ENCODE measurements at places on chromosomes 7 and 10. TPM values are rescaled to one million over a fixed set of nuclear protein-coding genes. Genes with fewer than 3 reads are reported as not detected.

DNA sequence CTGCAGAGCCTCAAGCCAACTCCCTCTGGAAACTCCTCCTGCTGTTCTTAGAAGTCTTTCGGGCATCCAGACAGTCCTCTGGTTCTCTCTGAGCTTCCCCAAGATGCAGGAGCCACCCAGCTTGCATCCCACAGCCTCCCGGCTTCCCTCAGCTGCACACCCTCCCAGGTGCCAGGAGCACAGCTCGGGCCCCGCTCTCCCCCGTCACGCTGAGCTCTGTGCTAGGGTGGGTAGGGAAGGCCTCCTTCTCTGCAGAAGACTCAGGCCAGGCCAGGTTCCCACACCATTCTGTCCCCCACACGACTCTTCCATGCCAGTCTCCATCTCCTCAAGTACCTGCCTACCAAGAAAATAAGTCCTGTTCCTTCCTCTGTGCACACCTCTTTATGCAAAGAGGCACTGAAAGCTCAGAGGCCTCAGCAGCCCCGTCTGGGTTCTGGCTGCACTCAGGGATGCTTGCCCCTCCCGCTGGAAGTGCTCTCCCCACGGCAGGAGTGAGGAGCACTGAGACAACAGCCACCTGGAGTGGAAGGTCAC lies 537.1 kb downstream of the PTPRN2 start:
- no peaks in the 10 kb centered on the region for H3K27me3 ChIP-seq
- H3K27ac ChIP-seq: no peak overlapping the region
- H3K4me1 ChIP-seq: no peaks in the 10 kb centered on the region
- no peak overlapping the region for H3K4me3 ChIP-seq
- DNase-seq: no peak

SEMA4G gene
- 1.1 TPM for total RNA-seq

- peaks cover 9% of the 10 kb centered on the region for H3K4me1 ChIP-seq
- no peak for DNase-seq
- no peak overlapping the region for H3K27ac ChIP-seq
- no peaks in the 10 kb centered on the region for H3K27me3 ChIP-seq
- no peaks in the 10 kb centered on the region for H3K36me3 ChIP-seq
- H3K4me3 ChIP-seq: no peak overlapping the region
These were observed 6.4 kb upstream of the ZNF398 start for GRCh38 chr7:149140831-149141230.

PRXL2A gene
- total RNA-seq: 4.7 TPM

- H3K4me1 ChIP-seq: peaks cover 12% of the 10 kb centered on the region
- no peak for DNase-seq
- no peak overlapping the region for H3K27ac ChIP-seq
- no peak overlapping the region for H3K4me3 ChIP-seq
- no peaks in the 10 kb centered on the region for H3K36me3 ChIP-seq
- H3K27me3 ChIP-seq: no peaks in the 10 kb centered on the region
These were observed 225.3 kb upstream of the PRSS1 start for GRCh38 chr7:142523821-142524460.

CXCL12 gene
- total RNA-seq: not detected

RBAK gene
- 20.3 TPM for total RNA-seq

DNA sequence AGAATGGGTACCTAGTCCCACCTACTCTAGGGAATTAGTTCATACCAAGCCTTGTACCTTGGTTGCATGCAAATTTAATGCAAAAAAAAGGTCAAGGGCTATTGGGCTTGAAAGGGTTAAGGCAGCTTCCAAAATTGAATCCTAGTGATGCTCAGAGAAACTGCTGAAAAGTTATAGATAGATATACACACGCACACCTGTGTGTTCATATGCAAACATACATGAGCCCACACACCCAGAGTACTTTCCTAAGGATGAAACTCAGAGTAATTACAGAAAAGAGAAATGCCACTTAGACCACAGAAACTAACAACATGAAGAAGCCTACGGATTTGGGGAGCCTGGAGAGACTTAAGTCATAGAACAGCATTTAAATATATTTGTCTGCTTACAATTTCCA lies 1.5 kb downstream of the SLC25A13 start:
- no peak overlapping the region for H3K4me3 ChIP-seq
- no peaks in the 10 kb centered on the region for H3K27me3 ChIP-seq
- no peak for DNase-seq
- no peak overlapping the region for H3K27ac ChIP-seq
- H3K36me3 ChIP-seq: no peaks in the 10 kb centered on the region

GRCh38 chr10:117666166-117666565 lies 123.6 kb downstream of the EMX2 start:
- no peak overlapping the region for H3K27ac ChIP-seq
- H3K36me3 ChIP-seq: no peaks in the 10 kb centered on the region
- no peaks in the 10 kb centered on the region for H3K4me1 ChIP-seq
- no peak overlapping the region for H3K4me3 ChIP-seq
- DNase-seq: no peak
- no peaks in the 10 kb centered on the region for H3K27me3 ChIP-seq

All from CD4-positive, alpha-beta memory T cell (primary cell).